ENCODE measurements at places on chromosomes 3 and 15.

DNA sequence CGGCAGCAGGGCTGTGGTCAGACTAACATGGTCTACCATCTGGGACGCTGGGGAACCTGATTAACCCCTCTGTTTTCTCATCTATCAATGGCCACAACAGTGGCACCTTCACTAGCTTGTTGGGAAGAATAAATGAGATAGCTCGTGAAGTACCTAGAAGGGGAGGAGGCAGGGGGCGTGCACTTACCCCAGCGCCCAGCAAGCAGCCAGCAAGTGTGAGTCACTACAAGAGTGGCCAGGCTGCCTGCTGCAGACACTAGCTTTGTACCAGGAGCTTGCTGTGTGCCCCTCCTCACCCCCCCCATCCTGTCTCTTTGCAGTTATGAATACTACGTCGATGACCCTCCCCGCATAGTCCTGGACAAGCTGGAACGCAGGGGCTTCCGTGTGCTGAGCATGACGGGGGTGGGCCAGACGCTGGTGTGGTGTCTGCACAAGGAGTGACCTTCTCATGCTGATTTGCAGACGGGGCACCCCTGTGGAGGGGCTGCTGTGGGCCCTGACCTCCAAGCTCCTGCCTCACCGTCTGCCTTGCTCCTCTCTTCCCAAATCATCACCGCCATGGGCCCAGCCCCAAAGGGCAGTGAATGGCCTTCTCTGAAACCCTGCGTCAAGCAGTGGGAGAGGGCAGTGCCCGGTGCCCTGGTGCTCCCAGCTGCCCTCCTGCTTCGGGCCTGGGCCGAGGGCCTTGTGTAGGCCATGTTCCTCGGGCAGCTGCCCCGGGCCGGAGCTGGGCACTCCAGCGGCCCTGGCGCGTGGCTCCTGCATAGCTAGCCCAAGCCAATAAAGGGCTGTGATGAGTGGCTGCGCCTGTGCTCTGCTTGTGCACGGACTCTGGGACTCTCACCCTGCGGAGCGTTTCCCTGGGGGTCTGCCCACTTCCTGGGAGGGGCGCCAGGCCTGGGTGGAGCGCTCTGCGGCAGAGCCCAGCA, 2.6 kb upstream of the C15orf62 start:
- DNase-seq: no peak

GRCh38 chr3:43362961-43363360, 76.6 kb downstream of the SNRK start:
- DNase-seq: no peak

- DNase-seq: no peak
Measured at GRCh38 chr15:48292458-48292857, 38.8 kb upstream of the DUT start.

GRCh38 chr3:114122027-114122709, 56.7 kb downstream of the DRD3 start:
- DNase-seq: peak; percentile 35

DNA sequence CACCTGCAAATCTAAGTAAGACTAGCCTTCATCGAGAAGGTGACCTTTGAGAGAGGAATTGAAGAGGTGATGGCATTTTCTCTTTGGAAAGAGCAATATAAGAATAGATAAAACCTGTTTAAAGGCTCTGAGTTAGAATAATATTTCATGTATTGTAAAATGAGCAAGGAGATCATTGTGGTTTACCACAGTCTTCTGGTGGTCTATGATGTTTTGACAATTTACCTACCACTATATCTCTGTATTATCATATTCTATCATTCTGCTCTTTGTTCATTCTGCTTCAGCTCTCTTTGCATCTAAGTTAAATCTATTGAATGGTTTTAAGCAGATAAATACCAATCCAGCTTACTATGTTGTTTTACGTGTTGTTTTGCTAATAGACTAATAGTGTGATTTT, 982.3 kb downstream of the SI start:
- no peak for DNase-seq

GRCh38 chr3:183291497-183292031, 38.5 kb downstream of the B3GNT5 start:
- DNase-seq: peak; percentile 27

DNA sequence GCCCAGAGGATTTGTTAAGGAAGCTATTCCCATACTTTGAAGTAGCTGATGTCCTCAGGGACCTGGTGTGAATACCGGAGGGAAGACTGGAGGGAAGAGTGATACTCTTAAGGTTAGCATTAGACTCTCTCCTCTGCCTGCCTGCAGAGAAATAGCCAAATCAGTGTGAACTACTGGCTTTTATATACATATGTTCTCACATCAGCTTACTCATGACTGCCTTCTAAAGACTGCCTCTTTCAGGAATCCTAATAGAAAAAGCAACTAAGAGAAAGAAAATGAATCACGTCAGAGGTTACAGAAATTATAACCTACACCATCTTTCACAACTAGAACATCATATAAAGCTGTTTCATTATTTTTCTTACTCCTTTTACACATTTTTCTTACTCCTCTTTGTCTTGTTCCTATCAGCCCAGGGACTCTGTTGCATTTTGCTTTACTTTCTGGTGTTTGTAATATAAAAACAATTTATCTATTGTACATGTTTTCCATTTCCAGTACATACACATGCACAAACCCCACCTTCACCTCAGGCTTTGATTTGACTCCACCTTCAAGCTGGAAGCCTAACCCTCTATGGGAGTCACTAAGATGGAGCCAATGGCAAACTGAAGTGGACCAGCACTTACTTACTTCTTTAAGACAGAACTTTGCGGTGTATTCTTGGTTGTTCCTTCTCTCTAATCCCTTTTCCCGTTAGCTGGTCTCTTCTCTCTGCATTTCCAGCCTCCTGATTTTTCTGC, 257.7 kb upstream of the UBE2E1 start:
- no peak for DNase-seq

GRCh38 chr3:112822064-112823055, 24.3 kb downstream of the CD200R1L start:
- DNase-seq: no peak

DNA sequence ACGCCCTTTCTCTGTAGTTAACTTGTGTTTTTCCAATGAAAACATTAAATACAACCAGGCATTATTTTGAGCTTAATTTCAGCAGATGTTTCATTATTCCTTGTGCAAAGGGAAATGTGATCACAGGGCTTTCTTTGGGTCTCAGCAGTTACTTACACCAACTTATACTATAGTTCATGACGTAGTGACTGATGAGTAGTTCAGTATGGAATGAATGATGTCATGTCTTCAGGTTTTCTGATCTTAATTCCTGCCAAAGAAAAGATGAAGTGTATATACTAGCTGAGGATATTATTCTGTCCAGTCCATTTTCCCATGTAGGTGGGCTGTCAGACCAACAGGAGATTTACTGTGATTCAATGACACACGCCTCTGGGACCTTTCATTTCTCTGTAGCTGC, 61.3 kb downstream of the MYRIP start:
- no peak for DNase-seq

GRCh38 chr3:106685745-106686144, 691.5 kb upstream of the CCDC54 start:
- no peak for DNase-seq

DNA sequence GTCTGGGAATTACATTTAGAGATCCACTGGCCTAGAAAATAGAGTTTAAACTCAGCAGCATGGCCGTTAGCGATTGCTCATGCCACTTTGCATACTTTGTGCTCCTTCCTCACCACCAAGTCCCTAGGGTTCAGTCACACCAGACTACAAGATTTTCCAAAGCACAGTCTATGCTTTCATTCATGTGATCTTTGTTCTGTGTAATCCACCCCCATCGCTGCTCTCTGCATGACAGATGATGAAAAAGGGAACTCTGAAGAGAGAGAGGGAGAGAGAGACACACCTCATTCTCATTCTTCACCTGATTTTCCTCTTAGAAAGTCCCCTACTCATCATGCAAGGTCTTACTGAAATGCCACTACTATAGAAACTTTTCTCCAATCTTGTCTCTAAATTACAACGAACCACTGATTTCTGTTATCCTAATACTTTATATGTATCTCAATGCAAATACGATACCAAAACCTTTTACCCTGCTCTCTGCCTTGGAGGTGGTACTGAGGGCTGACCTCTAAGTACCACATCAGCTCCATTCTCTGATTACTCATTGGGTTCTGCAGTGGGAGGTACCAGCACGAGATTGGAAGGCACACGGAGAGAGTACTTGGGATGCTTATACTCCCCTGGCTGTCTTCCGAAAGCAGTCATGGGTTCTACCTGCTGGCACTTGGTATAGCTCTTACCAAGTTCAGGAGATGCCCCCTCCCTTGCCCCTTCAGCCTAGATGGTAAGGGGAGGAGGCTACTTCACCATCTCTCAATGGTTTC, 1.1 kb upstream of the PARP15 start:
- DNase-seq: no peak

DNA sequence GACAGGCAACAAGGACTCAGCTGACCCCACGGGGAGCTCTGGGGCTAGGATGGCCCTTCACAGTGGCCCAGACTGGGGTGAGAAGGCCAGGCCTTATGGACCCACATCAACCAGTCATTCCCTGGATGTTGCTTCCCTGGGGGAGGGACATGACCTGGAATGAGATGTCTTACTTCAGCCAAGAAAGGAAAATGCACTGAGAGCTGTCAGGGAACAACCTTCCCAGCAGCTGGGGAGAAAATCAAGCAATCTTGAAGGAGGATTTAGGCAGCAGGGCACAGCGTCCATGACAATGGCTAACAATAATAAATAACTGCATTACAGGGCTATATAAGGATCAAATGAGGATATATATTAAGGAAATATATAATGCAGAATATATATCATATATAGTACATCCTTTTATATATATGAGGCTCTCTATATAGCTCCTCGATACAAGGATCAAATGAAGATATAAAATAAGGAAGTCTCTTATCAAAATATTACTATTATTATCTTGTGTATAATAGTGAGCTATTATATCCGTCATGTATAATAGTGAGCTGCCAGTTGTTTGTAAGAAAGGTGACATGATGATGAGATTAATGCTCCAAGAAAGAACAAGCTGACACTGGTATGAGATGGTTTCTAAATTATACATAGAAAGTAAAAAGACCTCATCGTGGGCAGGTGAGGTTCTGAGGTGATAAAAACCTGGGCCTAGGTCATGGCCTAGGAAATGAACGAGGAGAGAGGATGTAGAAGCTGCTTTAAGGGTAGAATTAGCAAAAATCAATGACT, 117.8 kb upstream of the LIPC start:
- DNase-seq: no peak

DNA sequence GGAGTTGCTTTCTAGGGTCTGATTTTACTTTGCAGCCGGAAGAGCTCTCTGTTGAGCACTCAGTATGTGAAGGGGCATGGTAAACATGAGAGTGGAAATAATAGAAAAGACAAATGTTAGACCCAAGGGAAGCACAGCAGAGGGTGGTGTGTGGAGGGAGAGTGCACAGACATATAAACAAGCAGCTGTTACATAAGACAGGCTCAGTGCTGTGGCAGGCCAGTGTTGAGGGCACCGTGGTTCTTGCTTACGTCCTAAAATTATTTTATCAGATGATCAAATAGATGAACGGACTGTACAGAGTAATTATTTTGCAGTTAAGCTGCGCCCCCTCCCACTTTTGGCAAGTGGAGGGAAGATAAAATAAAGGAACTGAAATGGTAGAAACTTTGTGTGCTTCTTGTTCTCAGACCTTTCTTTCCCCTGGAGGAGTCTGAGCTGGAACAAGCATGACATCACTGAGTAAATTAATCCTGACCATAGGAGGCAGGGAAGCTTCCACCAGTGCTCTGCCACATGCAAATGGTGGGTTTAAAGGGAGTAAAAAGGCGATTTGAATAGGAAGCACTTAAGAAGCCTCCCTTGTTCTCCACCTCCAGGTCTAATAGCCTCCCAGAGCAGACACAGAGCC, 205.6 kb downstream of the IL20RB start:
- DNase-seq: peak; percentile 47

DNA sequence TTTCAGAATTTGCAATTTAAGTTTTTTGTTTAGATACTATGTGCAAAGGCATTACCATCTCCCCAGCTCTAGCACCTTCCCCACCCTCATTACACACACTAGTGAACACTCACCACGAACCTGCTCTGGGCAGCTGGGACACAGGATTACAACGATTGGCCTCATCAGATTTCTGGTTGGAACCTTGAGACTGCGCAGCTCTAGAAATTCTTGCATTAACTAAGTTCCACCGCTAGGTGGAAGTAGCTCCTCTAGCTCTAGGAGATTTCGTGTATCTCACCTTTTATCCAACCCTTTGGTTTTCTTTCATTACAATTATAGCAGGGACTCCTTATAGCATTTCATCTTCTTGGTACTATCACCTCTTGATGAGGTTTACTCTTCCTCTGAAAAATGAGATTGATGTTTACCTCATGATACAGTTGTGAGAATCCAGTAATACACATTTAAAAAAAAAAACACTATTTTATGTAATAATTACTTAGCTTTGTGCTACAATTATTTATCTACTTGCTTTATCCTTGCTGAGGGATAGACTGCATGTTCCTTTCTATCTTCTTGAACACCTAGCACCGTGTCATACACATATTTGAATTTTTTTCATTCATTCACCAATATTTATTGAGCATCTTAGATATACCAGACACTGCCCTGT, 28.7 kb upstream of the PLOD2 start:
- DNase-seq: peak; percentile 44

DNA sequence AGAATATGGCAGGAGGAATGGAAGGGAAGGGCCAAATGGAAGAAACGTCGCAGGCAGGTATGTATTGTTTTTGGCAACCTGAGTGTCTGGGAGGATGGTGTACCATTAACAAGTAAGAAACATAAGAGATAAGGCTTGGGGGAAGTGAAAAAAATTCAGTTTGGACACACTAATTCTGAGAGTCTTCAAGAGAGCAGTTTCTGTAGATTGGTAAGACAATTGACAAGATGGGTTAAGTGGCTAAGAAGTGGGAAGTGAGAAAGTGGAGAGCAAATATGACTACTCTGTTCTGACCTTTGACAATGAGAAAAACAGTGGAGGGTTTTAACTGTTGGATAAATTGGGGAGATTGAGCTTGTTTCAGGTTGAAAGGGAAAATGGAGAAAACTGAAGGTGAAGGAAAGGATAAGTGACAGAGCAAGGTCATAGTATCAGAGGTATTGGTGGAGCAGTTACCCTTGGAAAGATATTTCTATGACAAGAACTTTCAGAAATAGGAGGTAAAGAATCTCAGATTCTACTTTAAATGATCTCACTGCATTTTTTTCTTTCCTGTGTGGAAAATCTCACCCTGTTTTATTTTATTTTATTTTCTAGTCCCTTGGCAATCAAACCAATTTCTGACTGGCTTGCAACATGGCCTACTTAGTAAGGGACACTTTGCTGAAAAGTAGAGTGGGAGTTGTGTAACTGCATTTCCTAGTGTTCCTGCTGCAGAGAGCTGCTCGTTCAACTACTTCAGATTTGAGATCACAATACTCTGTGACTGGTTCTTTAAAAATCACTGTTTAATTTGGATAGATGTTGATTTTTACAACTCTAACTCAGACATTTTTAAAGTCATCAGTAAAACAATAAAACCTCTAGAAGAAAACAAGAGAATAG, 23.1 kb upstream of the GABPB1 start:
- no peak for DNase-seq

DNA sequence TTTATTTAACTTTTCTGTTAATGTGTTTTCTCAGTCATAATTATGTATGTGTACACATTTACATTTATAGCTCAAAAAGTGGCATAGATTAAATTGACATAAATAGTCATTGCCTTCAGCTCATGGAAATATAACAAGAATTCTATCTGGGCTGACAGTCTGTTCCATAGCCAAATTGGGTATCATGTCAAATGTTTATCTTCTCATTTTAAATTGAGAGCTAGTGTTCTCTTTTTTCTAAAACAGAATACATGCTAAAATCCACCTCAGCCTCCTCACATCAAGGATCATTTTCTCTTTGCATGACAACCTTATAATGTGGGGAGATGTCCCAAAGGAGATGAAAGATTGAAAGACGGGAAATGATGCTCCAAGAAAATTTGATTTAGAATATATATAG, 144.1 kb upstream of the BCHE start:
- DNase-seq: no peak
